Nephron progenitor cell (in vitro differentiated cells): ENCODE measurements at places on chromosomes 7 and 10.
A peak's percentile ranks its signal among the peaks of the same experiment; 100 is the strongest.

- no peak overlapping the region for H3K4me3 ChIP-seq
- no peaks in the 10 kb centered on the region for H3K36me3 ChIP-seq
- peak overlapping the region; percentile 25 for H3K27ac ChIP-seq
- no peak for DNase-seq
- H3K27me3 ChIP-seq = no peaks in the 10 kb centered on the region
- H3K4me1 ChIP-seq = peaks cover 12% of the 10 kb centered on the region
Observed at GRCh38 chr10:126247446-126247975, 140.8 kb downstream of the ADAM12 start.

GRCh38 chr10:67784474-67784873, 53.5 kb downstream of the DNAJC12 start:
- H3K36me3 ChIP-seq = no peaks in the 10 kb centered on the region
- no peak for DNase-seq
- H3K4me1 ChIP-seq = peaks cover 11% of the 10 kb centered on the region
- peaks cover 35% of the 10 kb centered on the region for H3K27me3 ChIP-seq

- no peak overlapping the region for H3K27ac ChIP-seq
- H3K36me3 ChIP-seq = peaks cover 2% of the 10 kb centered on the region
- H3K4me3 ChIP-seq = no peak overlapping the region
- peaks cover 61% of the 10 kb centered on the region for H3K4me1 ChIP-seq
- DNase-seq = no peak
- H3K27me3 ChIP-seq = peaks cover 41% of the 10 kb centered on the region
Observed at GRCh38 chr10:69828144-69828870, 26.6 kb downstream of the COL13A1 start.

DNA sequence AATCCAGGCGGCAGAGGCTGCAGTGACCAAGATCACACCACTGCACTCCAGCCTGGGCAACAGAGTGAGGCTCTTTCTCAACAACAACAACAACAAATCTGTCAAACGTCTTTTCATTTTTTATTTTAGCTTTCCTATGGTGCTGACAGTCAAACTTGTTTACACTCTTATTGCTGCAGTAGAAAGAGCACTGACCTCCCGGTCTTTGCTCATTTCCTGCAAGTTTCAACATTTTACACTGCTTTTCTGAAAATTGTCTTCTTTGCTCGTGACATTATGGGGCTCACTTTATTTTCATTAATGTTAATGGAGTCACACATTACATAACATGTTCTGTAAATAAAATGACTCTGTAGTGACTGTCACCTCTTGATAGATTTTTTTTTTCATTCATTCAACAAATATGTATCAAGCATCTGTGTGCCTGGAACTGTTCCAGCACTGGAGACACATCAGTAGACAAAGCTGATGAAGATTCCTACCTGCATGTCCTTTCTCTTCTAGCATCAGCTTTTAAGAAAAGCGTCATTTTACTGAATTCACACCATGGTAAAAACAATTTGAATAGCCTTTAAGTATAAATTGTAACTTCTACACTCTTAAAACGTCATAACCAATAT, 277.3 kb downstream of the CELF2 start:
- no peak overlapping the region for H3K27ac ChIP-seq
- H3K36me3 ChIP-seq = no peaks in the 10 kb centered on the region
- H3K4me1 ChIP-seq = peaks cover 46% of the 10 kb centered on the region
- no peak overlapping the region for H3K4me3 ChIP-seq
- no peak for DNase-seq
